Activated T-cell treated with anti-CD3 and anti-CD28 coated beads for 24 hours (primary cell): ENCODE measurements at places on chromosomes 3 and 15.

DNA sequence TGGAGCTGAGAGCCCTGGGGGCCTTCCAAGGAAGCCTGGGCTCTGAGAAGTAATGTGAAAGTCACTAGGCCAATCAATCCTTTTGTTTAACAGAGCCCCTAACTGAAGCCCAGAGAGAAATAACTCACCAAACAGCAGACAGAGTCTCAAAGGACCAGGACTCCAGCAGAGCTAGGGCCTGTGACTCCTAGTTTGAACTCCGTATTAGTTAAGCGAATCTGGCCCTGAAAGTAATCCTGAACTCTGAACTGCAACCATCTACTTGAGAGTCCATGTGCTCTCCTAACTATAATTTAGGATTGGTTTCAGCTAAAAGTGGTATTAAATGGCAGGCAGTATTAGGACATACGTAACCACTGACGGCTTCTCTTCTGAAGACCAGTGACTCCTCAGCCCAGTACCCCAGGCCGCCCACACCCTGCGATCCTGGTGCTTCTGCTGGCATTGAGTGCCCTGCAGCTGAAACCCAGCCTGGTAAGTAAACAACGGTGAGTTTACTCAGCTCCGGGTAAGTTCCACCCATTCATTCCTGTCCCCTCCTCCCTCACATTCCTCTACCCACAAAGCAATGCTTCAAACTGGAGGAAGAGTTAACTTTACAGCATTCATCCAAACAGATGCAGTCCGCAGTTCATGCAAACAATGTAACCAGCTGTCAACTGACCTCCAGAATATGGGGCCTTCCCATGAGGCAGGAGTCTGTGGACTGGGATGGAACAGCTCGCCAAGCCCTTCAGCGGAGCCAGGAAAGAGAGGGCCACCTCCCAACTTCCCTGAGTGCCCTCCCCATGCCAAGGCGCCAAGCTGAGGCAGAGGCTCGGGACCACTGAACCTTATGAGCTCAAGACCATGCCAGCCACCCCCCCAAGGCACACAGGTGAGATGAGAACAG lies 7.3 kb downstream of the MYO5C start:
- DNase-seq, result no peak

DNA sequence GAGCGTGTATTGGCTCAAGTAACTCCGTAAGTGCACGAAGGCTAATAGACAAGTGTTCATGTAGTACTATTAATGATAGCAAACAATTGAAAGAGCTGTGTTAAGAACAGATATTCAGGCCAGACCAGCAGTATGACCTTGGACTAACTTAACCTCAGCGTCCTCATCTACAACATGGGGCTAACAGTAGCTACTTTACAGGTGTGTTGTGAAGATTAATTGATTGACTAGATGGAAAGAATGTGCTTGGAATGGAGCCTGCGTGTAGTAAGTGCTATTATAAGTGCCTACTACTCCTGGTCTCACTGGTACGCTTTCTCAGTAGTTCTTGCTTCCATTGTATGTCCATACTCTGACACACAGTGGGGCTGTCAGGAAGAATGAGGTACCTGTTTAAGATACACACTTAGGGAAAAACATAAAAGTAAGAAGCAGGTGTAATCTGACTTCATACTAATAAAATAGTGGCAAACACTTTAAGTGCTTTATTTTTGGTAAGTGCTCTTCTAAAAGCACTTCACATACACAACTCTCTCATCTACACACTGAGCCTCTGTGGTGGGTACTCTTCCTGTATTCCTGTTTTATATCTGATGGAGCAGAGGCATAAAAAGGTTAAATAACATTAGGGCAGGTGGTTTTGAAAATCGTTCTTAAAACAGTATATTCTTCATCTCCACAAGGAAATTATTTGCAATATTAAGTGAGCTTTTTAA lies 24.3 kb upstream of the FBXL22 start:
- no peak for DNase-seq

GRCh38 chr3:126891791-126892190 lies 91.1 kb upstream of the PLXNA1 start:
- no peak for DNase-seq

DNA sequence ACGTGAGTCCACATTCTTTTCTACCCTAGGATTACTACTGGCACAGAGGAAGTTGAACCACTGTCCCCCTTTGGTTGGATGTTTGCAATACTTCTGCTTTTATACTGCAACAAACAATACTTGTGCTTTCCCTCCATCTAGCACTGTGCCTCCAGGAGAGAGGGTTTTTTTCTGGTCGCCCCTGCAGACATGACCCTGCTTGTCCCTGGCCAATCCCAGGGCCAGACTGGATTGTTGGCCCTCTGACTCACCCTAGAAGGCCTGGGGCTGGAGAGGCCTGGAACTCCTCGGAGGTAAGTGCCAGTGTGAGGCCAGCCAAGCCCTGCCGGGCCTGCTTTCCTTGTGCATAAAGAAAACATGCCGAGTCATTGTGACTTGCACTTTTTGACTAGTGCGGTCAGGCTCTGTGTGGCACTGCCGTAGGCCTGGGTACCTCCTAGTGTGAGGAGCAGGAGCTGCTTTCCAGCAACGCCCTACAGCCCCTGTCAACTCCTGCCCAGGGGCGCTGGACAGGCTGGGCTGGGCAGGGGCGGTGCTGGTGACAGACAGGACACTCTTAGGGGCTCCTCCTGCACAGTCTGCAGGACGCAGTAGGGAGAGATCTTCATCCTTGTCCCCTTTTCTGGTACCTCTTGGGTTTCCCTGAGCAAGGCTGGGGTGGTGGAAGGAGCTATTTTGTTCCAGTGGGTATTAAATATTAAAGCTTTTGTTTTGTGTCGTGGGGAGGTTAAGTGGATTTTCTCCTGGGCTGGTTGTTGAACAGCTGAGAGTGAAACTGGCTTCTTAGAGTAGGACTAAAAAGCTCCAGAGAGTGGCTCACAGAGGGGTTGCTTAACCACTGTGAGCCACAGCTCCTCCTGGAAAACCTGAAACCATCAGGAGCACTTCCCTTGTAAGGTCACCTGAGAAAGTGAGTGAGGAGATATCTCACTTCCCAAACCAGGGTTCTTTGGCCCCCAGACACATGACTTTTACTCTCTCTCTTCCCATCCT lies 14.4 kb upstream of the TKT start:
- no peak for DNase-seq

DNA sequence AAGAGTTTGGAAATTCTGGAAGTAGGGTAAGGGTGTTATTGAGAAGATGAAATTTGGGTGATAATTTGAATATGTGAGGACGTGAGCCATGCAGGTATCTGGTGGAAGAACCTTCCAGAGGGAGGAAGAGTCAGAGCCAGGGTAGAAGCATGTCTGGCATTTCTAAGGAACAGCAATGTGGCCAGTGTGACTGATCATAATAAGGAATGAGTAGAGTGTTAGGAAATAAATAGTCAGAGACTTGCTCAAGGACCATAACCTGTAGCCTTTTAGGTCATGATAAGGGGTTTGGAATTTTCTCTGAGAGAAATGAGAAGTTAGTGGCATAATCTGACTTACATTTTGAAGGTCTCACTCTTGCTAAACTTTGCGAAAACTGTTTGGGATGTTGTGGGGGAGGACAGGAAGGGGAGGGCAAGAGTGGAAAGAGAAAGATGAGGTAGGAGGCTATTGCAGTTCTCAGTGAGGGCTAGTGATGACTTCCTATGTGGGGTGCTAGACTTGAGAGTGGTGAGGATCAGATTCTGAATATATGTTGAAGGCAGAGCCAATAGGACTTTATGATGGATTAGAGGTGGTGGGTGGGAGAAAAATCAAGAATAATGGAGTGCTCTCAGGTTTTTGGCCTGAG lies 568.3 kb downstream of the AGBL1 start:
- DNase-seq, result peak; percentile 35

GRCh38 chr15:23467110-23467600 lies 20.1 kb upstream of the GOLGA6L2 start:
- no peak for DNase-seq

- no peak for DNase-seq
These were observed 23.0 kb downstream of the HES1 start for GRCh38 chr3:194158942-194159439.

GRCh38 chr15:40595773-40596172 lies 1.7 kb downstream of the KNL1 start:
- no peak for DNase-seq

DNA sequence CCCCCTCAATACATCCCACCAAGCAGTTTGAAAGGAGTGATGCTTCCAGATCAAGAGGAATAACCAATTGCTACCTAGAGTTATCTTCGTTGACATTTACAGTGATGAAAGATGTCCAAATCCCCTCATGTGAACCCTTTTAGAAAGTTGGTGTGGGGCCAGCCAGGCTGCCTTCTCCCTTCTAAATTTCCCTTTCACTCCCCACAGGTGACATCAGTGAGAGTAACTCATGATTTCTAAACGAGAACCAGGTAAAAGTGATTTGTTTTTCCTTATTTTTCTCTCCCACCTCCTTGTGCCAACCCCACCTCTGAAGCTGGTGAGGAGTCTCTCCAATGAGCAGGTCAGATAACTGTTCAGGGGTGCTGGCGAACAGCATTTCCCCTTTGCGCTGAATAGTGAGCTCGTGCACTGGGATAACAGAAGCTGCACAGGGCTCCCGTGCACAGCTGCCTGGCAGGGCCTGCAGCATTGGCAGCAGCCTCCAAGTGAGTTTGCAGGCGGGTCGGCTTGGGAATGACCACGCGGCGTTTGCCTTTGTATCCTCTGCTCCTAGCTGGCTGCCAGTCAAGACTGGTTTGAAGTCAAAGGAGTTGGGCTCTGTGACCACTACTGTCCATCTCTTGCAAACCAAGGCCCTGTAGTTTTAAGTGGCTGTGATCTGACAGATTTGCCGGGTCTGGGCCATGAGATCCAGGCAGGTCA lies 70.2 kb upstream of the CORO2B start:
- DNase-seq, result no peak

DNA sequence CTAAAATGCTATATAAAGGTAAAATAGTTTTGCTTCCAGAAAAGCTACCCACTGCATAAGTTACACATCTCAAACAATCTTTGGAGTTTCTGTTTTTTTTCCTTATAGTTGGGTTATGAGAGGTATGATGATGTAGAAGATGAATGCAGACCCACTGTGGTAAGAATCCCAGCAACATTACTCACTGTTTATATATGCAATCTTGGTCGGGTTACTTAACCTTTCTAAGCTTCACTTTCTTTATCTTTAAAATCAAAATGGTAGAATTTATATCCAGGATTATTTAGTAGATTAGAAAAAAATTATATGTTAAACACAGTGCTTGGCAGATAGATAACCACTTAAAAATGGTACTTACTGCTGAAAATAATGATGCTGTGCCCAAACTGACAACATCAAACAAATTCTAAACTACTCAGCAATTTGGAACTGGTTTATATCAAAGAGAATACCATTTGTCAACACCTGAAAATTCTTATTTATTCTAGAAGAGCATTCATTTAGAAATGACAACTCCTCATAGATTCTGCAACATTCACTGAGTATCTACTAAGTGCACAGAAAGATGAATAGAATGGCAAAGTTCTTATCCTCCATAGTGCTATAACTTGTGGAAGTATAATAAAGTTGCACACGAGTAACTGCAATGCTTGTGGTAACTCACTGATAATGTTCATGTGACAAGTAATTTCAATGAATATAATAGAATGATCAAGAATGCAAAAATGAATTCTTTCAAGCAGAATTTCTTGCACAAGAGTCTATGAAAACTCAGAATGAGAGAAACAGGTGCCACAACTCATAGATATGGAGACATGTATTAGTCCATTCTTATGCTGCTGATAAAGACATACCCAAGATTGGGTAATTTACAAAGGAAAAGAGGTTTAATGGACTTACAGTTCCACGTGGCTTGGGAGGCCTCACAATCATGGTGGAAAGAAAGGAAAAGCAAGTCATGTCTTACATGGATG lies 129.0 kb upstream of the SLC7A14 start:
- no peak for DNase-seq

- DNase-seq, result peak; percentile 81
These were observed 1.9 kb downstream of the GNAI2 start for GRCh38 chr3:50237754-50238548.

- DNase-seq, result no peak
These were observed 6.9 kb upstream of the RFTN1 start for GRCh38 chr3:16520241-16520969.

DNA sequence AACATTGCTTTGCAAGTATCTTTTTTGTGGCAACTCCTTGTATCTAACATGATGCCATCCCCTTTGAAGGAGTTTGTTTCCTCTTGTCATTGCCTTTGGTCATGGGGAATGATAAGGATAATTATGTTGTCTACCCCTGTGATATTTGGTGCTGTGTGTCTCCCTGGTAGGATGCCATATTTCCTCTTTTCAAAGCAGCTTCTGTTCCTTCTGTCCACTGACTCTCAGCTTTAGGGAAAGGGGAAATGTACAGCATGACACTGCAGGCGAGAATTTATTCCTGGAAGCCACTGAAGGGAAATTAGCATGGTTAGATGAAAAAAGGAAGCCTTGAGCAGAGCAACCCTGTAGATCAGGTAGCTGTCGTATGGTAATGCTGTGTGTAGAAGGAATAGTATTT lies 576.7 kb downstream of the CADM2 start:
- no peak for DNase-seq

- DNase-seq, result no peak
These were observed 127.5 kb downstream of the CHST2 start for GRCh38 chr3:143247073-143247472.

DNA sequence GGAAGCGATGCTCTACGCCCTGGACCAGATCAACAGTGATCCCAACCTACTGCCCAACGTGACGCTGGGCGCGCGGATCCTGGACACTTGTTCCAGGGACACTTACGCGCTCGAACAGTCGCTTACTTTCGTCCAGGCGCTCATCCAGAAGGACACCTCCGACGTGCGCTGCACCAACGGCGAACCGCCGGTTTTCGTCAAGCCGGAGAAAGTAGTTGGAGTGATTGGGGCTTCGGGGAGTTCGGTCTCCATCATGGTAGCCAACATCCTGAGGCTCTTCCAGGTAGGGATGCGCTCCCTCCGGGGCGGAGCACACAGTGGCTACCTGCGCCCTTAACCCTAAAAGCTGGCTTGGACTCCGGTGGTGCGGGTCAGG lies 698 bp downstream of the GRM7 start:
- DNase-seq, result no peak

GRCh38 chr15:85607141-85607806 lies 187.5 kb downstream of the KLHL25 start:
- no peak for DNase-seq

DNA sequence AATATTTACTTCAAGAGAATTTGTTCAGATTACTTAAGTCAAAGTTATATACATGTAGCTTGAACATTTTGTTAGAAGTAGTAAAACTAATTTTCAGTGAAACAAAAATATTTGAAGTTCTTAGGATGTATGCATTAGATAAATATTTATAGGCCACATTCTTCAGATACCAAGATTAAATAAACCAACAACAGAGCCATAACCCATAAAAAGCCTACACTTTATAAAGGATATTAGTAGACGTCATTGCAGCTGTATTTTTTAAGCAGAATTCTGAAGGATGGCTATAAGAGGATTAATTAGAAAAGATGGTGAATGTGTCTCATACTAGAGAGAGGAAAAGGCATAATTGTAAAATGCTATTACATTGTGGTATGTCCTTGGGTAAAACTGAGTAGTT lies 449.7 kb upstream of the ALCAM start:
- no peak for DNase-seq

- no peak for DNase-seq
These were observed 11.3 kb downstream of the SLCO2A1 start for GRCh38 chr3:134018406-134018805.

GRCh38 chr15:69508659-69509058 lies 56.0 kb downstream of the RPLP1 start:
- no peak for DNase-seq

- no peak for DNase-seq
These were observed 130.1 kb downstream of the UACA start for GRCh38 chr15:70633103-70633831.

GRCh38 chr15:52689562-52689961 lies 10.4 kb upstream of the ATOSA start:
- no peak for DNase-seq
